Activated T-helper 9 cell treated with anti-CD3 and anti-CD28 coated beads, Interleukin-2, amount 50 U/mL, for 16 hours (primary cell): ENCODE measurements at places on chromosomes 6 and 20.

- DNase-seq = no peak
Observed at GRCh38 chr6:168103050-168103830, 24.2 kb upstream of the FRMD1 start.

- no peak for DNase-seq
Observed at GRCh38 chr6:140047321-140047720, 672.9 kb upstream of the CITED2 start.

DNA sequence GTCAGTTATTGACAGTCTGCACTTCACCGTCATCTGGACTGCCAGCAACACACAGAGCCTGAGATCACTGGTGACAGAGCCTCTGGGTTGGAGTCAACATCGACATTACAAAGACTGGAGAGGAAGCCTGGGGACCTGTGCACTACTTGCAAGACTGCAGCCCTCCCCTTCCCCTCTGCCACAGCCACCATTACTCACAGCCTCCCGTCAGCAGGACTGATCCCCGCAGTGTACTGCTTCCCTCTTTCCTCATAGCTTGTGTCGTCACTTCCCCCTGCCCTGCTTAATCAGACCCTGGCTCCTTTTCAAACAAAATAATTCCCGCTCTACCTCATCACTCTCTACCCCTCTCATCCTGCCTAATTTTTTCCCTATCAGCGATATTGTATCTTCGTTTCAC is 235.5 kb upstream of the KCNQ5 start:
- no peak for DNase-seq

GRCh38 chr6:106825156-106825555 is 149.4 kb downstream of the CD24 start:
- no peak for DNase-seq

DNA sequence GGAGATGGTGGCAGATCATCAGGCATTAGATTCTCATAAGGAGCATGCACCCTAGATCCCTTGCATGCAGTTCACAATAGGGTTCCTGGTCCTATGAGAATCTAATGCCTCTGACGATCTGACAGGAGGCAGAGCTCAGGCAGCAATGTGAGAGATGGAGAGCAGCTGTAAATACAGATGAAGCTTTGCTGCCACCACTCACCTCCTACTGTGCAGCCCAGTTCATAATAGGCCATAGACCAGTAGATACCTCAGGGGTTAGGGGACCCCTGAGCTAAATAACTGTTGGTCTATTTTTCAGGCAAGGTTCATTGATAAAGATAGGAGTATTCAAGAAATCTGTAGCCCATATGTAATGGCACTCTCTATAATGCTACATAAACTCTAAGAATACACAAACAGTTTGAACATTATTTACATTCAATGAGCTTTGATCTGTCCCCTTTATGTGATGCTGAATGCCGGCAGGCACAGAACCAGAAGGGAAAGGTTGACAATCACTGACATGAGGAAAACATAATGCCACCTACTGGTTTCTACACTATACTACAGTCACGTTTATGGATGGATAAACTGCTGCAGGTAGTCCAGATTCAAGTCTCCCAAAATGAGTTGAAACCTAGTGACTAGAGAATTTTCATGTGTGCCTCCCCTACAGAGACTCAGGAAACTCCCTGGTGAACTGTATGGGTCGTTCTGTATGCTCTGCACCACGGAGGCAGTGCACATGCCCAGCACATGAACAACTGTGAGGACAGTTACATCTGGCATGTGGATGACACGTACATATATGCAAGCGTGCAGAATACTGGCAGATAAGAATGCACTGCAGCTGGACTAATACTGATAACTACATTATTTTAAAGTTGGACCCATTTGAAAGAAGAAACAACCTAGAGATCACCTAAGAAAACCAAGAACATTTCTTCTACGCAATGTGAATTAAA is 72.0 kb downstream of the DST start:
- DNase-seq = no peak

GRCh38 chr6:47669684-47670513 is 28.5 kb upstream of the ADGRF4 start:
- DNase-seq = no peak

DNA sequence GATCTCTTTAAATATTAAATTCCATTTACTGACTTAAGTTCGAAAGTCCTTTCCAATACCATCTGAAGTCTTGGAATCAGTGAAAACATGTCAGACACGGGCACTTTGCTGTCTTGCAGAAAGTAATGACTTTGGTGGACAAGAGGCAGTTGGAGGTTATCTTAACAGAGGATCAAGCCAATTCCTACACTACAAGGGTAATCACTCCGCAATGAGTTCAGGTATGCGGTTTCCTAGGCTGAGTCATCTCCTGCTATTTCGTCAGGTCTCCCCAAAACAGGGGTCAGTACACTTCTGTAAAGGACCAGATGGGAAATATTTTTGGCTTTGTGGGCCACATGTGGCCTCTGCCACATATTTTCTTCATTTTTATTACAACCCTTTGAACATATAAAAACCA is 656.6 kb downstream of the KIF16B start:
- DNase-seq = no peak

DNA sequence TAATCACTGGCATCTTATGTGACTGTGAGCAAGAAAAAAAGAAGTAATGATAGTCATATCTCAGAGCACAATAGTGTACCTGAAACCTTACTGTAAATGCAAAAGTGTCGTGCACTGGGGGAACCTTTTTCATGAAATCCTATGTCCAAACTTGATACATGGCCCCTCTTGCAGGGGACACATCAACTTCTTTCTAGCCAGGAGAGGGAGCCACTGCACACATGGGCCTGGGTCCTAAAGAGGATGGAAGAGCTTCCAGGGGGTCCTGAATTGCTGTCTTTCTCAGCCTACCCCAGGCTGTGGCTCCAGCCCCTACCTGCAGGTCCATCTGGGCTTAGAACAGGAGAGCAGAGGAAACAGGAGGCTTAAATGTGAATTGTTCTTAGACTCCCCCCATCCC is 165.7 kb downstream of the SOD2 start:
- DNase-seq = no peak

DNA sequence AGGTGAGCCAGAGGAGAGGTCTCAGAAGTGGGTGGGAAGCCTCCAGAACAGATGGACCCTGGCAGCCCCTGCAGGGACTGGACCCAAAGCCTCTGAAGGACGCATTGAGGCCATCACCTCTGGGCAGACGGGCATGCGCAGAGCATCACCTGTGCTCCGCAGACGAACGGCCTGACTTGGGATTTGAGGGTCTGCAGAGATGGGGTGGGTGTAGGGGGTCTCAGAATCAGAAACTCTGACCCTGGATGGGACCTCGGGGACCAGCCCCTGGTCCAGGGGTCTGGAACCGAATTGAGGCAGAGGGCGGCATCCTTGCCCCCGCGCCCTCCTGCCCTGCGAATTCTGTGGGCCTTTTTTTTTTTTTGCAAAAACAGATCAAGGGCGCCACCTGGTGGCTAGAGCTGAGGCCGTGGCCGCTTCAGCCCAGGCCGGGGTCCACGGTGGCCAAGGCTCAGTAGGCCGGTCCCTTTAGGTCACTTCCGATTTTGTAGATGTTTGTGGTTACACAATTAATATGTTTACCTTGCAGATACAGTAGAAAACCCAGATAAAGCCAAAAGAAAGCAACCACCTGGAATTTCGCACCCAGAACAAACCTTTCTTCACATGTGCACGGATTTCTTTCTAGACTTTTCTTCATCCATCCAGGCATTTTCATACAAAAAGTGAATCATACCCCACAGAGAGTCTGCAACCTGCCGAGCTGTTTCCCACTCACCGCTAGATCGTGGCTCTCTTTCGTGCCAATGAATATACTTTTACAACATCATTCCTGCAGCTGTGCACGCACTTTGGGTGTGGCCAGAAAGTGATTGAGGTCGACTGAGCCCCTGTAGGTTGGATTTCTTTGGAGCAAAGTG is 25.9 kb downstream of the ZBP1 start:
- peak; percentile 23 for DNase-seq

GRCh38 chr6:95249175-95249574 is 328.2 kb upstream of the MANEA start:
- no peak for DNase-seq

- DNase-seq = no peak
Observed at GRCh38 chr6:41074692-41075436, 2.1 kb downstream of the NFYA start.

DNA sequence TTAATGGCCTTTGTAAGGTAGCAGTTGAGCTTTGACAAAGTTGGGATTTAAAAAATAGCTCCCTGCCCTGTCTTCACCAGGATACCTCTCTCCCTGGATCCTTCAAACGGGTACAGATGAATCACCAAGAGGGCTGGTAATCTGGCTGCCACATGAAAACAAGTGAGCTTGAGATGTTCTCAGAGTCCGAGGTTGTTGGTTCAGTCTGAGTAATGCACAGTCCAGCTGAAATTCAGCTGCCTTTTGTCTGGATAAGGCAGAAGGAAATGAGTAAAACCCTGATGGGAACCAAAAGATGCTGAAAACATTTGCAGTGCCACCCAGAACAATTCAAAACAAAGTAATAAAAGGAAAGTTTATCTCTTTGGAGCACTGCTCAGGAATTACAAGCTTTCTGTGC is 86.8 kb downstream of the GJA1 start:
- no peak for DNase-seq

- no peak for DNase-seq
Observed at GRCh38 chr6:138981416-138981815, 6.6 kb downstream of the REPS1 start.

DNA sequence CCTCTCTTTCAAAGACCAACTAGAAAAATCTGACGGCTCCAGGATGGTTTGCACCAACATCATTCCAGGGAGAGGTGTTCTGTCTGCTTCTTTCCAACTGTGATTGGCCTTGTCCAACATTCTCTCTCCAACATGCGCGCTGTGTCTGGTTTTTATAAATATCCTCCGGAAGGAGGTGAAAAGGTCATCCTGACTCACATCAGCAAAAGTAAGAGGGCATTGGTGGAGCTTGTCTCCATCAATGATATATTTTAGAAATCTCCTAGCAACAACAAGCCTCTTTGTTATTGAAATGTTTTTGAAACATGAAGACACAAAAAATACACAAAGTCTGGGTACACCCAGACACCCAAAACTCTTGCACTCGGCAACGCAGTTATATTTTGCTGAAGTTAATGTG is 475.3 kb upstream of the JARID2 start:
- DNase-seq = no peak

GRCh38 chr6:48151142-48151541 is 40.1 kb upstream of the PTCHD4 start:
- DNase-seq = no peak

DNA sequence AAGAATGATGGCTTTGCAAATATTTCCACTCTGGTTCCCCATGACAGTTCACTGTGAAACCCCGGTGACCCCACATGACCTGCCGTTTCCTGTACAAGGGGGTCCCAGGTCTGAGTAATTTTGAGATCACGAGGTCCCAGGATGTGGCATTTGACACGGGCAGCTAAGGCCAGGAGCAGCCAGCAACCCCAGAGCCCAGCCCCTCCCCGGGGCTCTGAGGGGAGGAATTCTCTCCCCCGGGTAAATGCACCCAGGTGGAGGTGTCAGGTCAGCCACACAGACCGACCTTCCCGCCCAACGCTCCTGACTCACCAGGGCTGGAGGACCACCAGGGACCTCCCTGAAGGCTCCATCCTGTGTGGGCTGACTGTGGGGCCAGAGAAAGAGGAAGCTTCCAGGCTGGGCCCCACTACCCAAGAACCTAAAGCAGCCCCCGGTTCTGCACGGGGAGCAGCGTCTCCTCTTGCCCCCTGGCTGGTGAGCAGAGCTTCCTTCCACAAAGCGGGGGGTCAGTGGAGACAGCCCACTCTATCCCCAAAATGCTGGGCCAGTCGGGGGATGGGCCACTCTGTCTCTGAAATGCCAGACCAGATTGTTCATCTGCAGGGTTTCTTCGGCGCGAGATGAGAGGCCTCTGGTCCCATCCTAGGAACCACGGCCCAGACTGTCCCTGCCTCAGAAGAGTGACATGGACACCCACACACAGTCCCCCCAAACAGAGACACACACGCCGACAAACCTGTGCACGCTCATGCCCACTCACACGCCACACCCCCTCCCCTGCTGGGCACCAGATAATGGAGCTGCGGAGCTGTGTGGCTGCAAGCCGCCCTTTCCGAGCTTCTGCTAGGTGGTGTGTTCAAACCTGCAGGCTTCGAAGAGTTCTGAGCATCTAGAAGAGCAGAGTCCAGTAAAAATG is 23.4 kb upstream of the SLCO4A1 start:
- no peak for DNase-seq

DNA sequence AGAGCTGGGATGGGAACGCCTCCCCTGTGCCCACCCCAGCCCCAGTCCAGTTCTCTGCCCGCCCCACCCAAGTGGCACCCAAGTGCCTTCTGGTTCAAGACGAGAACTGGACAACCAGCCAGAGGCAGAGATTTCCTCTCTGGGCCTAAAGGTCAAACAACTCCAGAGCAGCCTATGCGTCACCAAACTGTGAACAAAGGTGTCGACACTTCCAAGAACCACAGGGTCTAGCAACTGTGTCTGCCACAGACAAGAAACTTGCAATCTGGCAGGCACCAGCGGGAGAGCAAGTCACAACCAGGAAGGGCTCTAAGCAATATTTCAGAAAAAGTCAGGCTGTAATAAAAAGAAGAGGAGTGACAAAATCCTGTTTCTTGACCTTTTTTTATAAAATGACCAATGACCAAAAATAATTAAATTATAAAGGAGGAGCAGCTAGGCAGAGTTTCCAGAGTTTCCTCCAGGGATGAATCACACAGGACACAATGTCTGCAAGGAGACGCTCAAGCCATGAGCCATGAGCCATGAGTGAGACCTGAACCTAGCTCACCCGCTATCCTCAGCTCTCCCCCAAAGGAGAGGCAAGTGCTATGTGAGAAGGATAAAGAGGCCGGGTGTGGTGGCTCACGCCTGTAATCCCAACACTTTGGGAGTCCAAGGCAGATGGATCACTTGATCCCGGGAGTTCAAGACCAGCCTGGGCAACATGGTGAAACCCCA is 11.1 kb downstream of the EDEM2 start:
- DNase-seq = no peak

DNA sequence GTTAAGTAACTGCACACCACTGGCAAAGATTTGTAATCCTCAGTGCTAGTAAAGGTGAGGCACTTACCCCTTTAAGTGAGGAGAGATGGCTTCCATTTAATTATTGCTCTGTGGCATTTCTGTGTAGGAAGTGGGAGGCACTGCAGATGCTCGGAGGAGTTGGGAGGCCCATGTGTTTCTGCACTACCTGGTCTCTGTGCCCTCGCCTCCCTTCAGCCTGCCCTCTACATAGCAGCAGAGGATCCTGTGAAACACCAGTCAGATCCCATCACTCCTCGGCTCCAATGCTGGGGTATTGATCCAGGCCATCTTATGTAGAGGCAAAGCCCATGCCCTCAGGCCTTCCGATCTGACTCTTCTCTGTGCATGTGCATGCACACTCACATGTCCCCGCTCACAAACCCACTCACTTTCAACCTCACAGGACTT is 67.0 kb downstream of the SLX4IP start:
- no peak for DNase-seq

- DNase-seq = no peak
Observed at GRCh38 chr20:34970846-34971560, 15.3 kb downstream of the MYH7B start.

DNA sequence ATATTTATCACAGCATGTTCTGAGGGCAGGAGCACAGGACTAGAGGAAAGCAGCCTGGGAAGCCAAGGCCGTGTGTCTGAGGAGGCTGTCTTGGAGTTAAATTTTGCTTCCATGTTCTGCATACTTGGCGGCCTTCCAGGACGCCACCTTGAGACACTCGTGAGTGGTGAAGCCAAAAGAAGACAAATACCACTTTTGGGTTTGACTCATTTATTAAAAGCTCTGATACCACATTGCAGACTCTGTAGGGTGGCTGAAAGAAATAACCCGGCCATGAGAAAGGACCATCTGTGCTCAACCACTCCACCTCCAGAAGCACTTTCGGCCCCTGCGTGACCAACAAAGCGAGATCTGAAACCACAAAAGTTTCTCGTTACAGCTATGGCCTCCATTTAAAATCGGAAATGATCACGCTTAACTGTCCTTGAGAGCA is 120.0 kb downstream of the TMEM242 start:
- DNase-seq = no peak
